ENCODE measurements at places on chromosomes 4 and X.
A peak's percentile ranks its signal among the peaks of the same experiment; 100 is the strongest.

DNA sequence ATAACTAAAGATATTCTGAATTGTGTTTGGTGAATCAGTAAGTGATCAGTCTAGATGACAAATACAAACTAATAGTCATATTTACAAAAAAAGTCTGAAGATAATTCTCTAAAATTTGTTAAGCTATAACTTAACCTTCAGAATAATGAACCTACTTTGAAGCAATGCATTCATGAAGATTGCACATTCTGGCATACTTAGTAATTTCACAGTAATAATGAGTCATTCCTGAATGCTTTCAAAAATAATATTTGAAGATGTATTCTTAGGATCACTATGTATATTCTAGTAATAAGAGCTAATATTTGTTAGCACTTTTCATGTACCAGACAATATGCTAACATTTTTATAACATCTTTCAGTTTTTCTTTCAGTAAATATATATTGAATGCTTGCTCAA, 756.7 kb upstream of the SLIT2 start:
- no peak for DNase-seq

GRCh38 chrX:123075947-123076561, 108.0 kb upstream of the GRIA3 start:
- DNase-seq: no peak

DNA sequence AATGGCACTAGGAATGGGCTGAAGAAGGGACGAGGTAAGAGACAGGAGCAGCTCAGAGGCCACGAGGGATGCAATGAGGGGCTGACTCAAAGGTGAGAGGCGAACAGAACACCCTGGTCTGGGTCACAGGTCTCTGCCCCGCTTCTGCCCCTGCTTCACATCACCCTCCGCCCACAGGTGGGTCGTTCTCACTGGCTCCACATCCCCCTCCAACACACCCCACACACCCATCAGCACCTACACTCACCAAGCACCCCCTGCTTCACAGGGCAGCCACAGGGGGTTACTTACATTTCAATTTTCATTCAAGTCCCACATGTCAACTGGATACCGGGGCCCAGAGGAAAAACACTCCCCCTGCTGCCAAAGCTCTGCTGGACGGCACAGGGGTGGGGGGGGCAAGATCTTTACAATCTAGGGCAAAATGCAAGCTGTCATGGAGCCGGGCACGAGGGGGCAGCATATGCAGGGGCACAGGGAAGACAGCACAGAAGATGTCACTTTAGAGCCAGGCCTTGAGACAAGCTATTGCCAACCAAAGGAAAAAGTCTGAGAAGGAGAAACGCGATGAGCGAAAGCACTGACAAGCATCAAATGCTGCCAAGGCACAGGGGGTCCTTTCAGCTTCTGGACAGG, 94.0 kb downstream of the AFAP1 start:
- DNase-seq: peak; percentile 48

DNA sequence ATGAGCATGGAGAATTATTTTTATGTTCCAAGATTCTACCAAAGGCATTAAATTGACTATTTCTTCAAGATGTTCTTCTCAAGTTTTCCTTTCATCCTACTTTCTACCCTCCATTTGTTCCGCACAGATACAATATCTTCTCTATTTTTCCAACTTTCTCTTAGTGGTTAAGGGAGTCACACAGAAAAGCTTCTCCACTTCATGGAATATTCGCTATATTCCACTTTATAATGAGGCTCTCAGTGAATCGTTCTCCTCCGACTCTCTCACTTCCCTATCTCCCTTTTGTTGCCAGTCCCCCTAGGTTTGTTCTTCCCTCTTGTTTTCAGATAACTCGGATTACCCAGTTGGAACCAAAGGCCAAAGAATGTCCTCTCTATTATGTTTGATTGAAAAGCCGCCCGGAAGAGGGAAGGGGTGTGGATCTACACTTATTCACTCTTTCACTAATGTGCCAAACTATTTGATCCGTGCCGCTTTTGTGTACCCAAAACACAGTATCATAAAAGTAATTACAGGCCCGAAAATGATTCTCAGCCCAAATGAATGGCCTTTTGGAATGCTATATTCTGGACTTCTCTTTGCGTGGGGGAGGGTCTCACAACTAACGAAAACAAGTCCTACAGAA, 1.2 kb downstream of the SH3D19 start:
- DNase-seq: peak; percentile 24

- peak; percentile 49 for DNase-seq
Measured at GRCh38 chrX:44244008-44244407, 99.5 kb downstream of the EFHC2 start.

GRCh38 chr4:1010395-1011021, 918 bp upstream of the FGFRL1 start:
- peak; percentile 64 for DNase-seq

DNA sequence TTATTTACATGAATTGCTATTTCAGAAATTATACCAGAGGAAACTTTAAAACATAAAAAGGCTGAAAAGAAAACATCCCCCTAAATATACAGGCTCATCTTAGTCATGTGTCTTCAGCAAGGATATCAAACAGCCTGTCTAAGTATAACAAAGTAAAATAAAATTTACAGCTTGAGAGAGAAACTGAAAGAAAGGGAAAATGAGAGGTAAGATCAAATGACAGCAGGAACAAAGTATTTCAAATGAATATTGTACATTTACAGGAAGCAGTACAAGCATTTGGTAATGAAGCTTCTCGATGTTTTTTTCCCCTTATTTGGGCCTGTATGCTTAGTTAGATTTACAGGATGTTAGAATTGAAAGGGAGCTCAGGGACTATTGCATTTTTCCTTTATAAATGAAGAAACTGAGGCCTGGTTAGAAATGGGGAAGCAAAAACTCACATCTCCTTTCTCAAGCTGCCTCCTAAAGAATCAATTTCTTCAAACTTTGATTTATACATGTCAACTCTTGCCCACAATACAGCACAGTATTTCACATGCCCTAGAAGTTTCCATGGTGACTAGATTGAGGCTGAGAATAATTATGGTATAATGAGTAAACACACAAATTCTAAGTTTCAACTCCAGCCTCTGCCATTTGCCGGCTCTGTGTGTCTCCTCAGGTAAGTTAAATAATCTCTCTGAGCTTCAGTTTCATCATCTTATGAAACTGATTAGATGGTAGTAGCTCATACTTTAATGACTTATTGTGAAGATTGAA, 29.3 kb downstream of the DAPP1 start:
- no peak for DNase-seq

- DNase-seq: no peak
Measured at GRCh38 chr4:181181331-181181730, 1061.9 kb upstream of the TENM3 start.

GRCh38 chr4:26288355-26288909, 32.4 kb upstream of the RBPJ start:
- DNase-seq: no peak

DNA sequence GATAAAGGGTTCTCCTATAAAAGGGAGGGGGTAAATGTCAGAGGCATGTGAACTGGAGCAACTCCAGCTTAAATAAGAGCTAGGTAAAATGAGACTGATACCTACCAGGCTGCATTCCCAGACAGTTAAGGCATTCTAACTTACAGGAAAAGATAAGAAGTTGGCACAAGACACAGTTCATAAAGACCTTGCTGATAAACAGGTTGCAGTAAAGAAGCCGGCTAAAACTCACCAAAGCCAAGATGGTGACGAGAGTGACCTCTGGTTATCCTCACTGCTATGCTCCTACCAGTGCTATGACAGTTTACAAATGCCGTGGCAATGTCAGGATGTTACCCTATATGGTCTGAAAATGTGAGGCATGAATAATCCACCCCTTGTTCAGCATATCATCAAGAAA, 13.1 kb upstream of the SULT1B1 start:
- DNase-seq: no peak

DNA sequence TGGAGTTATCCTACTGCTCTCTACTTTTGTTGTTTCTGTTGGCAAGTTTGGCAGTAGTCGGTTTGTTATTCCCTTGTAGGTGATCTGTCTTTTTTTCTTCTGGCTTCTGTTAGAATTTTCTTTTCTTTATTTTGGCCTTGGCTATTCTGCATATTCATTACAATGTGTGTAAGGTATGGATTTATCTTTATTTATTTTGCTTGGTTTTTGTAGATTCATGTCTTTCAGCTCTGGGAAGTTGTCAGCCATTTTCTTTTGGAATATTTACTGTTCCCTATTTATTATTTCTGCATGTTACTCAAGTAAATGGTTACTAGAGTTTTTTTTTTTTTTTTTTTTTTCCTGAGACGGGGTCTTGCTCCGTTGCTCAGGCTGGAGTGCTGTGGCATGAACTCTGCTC, 12.6 kb downstream of the ADD1 start:
- DNase-seq: no peak

Measured in tongue (tissue), 3 donors.